ENCODE measurements at places on chromosomes 5 and 9.

- peak; percentile 20 for DNase-seq
These were observed 81.8 kb upstream of the ELL2 start for GRCh38 chr5:96043446-96043845.

- peak; percentile 74 for DNase-seq
These were observed 15.7 kb downstream of the FAM151B start for GRCh38 chr5:80503641-80504040.

DNA sequence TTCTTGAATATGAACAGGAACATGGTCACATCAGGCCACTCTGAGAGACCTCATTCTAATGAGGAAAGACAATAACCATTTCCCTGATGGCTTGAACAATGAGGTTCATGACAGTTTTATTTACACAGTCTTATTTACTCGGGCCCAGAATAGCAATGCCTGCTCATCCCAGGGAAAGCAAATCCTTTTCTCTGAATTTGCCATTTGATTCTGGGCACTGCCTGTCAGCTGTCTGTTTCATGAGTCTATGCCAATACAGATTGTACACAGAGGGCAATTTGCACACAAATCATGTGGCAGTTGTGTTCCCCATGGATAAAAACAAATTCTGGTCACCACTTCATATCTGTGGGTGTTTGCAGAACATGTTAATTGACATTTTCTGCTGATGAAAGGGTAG, 492.5 kb downstream of the ACTL7B start:
- DNase-seq: no peak

DNA sequence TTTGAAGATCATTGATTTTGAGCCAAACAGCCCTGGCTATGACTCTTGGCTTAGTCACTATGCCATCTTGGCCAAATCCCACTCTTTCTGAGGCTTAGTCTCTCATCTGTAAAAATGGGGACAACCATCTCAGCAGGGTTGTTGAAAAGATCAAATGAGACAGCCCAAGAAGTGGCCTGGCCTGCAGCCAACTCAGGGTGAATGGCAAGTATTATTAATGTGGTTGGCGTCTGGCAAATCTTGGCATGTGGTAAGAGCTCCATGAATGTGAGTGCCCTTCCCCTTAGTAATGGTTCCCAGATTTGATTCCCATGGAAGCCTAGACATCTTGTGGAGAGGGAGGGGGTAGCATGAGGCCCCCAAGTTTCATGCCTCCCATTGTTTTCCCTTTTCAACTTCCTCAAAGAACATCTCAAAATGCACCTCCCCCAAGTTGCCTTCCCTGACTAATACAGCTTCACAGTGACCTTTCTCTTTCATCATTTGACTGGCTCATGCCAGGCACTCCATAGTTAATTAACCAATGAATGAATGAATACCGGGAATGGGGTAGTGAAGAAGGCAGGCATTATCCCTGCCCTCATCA, 11.8 kb upstream of the TGFBI start:
- no peak for DNase-seq

DNA sequence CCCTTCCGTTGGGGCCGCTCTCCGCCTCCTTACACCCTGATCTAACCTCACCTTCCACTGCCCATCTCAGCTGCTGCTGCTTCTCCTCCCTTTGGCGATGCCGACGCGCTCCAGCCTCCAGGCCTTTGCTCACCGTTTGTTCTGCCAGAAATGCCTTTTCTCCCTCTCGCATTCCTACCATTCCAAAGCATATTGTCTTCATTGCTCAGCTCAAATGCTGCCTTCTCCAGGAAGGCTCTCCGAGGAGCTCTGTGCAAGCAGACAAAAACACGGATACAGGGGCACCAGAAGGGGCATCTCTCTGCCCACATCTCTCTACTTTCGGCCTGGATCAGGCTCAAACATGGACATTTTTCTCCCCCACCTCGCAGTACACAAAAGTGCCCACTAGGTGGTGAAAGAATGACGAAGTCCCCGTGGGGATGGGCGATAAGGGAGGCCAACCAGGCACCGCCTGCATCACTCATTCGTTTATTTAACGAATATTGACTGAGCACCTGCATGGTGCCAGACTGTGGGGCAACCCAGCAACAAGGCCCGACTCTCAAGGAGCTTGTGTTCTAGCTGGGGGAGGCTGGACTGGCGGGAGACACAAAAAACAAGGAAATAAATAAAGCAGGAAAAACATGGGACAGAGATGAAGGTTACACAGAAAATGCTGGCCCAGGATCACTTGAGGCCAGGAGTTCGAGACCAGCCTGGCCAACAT, 7.3 kb upstream of the GRHPR start:
- DNase-seq: no peak

GRCh38 chr5:55072666-55073065, 29.8 kb upstream of the GZMA start:
- DNase-seq: no peak

DNA sequence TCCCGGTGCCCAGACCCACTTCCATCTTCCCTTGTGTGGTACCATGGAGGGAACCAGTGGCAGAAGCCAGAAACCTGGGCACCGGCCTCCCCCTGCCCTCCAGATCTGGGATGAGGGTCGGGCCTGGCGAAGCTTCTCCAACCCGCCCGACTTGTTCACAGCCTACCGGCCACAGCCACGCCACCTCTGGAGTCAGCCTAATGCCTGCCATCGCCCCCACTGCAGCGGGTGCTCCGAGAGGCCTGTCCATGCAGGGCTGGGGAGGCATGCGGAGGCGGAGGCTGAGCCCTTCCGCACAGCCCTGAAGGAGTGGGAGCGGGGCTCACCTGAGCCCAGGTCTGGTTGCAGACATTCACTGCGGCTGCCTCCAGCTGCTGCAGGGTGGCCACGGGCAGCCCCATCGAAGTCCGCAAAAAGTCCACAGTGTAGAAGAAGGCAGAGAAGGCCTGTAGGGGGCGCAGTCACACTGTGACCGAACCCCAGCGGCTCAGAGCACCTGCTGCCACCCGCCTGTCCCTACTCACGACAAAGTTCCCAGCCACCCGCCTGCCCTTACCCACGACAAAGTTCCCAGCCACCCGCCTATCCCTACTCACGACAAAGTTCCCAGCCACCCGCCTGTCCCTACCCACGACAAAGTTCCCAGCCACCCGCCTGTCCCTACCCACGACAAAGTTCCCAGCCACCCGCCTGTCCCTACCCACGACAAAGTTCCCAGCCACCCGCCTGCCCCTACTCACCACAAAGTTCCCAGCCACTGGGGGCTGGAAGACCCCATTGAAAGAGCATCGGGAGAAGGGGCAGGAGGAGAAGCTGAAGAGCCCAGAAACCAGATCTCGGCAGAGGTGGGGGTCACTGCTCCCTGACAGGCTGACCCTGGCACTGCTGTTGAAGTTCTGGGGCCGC, 3.8 kb upstream of the NPDC1 start:
- DNase-seq: no peak

- no peak for DNase-seq
These were observed 917.6 kb downstream of the TLE4 start for GRCh38 chr9:80489329-80489728.

GRCh38 chr9:87615547-87616148, 110.3 kb upstream of the CTSL start:
- DNase-seq: no peak

- DNase-seq: no peak
These were observed 261.9 kb upstream of the ZNF462 start for GRCh38 chr9:106600955-106601560.

GRCh38 chr5:161230221-161230620, 316.3 kb downstream of the GABRB2 start:
- DNase-seq: no peak

DNA sequence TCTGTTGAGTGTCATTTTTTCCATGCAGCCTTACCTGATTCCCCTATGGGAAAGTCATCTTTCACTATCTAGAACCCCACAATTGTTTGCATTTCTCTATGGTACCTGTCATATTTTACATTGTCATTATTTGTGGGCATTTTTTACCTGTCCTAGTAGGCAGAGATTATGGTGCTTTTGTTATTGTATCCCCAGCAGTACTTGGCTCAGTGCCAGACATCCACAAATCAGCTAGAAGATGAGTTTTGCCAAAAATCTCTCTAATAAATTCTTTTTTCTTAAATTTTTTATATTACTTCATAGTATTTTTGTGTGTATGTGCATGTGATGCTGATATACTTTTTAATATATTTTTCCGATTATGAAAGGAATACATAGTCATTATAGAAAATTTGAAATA, 13.2 kb downstream of the GARNL3 start:
- no peak for DNase-seq

DNA sequence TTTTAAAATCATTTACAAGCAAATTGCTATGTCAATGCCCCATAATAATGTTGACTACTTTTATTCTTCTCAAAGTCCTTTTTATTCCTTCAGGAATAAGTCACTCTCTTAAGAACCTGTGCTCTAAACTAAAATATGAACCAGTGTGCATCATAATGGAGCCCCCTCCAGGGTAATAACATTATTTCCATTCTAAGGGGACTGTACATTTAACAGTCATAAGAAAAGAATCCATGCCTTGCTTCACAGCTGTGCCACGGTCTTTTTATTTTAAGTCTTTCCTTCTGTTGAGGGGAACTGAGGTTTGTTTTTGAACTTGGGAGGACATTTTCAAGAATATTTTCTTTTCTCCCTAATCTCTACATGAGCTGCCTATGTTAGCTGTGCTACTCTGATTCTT, 297.6 kb downstream of the MAN2A1 start:
- DNase-seq: no peak

GRCh38 chr5:137275083-137275482, 224.0 kb downstream of the SPOCK1 start:
- no peak for DNase-seq

- DNase-seq: no peak
These were observed 22.8 kb downstream of the RNF44 start for GRCh38 chr5:176514244-176514950.

DNA sequence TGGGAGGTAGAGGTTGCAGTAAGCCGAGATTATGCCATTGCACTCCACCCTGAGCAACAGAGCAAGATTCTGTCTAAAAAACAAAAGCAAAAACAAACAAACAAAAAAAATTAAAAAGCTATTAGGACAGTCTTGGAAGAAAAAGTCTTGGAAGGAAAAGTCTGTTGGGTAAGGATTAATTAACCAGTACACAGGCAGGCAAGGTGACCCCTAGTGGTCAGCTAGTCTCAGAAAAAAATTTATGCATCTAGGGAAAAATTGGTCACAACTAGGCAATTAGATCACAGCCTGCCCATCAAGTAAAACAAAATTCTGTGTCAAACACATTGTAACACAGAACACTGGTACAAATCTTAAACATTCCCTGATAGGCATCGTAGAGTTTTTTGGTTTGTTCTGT, 6.7 kb upstream of the ANKRD18B start:
- DNase-seq: no peak

DNA sequence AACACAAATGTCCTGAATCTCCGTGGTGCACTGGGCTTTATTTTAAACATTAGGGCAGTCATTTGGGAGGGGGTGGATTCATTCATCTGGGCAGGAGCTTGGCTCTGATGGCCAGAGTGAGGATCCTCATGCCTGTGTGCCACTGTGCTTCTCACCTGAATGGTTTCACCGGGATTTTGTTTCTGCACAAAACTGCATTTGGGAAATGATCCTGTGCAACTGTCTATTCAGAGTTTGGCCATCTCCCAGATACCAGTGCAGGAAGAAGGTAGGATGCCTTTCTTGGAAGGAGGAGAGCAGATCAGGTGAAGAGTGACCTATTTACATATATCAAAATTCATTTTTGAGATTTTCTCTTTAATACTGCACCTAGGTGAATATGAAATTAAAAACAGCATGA, 514.4 kb upstream of the SEMA6A start:
- no peak for DNase-seq

DNA sequence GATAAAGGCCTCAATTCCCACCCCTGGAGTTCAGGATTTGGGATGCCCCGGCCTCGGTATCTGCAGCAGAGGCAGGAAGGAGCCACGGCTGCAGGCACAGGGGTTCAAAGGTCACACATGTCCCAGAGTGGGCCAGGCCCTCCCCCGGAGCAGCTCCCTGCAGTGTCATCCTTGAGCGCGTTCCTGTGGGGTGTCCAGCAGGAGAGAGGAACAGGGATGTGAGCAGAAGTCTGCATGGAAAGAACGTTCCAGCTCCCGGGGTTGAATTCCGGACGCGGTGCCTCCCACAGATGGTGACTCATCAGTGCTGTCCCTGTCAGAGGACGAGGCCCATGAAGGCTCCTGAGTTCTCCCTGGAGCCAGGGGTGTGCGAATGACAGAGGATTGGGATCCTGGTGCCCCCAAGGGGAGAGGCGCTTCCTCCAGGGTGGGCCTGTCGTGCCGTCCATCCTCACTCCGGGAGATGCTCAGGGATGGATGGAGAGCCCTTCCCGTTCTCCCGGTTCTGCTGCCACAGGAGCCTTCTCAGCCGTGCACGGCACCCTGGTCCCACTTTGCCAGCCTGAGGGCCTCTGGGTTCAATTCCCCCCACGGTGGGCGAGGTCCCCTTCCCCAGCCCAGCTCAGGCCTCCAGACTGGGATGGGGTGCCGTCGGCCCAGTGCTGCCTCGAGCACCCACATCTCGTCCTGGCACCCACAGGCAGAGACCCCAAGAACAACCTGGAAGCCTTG, 3.1 kb downstream of the LCN1 start:
- DNase-seq: no peak

DNA sequence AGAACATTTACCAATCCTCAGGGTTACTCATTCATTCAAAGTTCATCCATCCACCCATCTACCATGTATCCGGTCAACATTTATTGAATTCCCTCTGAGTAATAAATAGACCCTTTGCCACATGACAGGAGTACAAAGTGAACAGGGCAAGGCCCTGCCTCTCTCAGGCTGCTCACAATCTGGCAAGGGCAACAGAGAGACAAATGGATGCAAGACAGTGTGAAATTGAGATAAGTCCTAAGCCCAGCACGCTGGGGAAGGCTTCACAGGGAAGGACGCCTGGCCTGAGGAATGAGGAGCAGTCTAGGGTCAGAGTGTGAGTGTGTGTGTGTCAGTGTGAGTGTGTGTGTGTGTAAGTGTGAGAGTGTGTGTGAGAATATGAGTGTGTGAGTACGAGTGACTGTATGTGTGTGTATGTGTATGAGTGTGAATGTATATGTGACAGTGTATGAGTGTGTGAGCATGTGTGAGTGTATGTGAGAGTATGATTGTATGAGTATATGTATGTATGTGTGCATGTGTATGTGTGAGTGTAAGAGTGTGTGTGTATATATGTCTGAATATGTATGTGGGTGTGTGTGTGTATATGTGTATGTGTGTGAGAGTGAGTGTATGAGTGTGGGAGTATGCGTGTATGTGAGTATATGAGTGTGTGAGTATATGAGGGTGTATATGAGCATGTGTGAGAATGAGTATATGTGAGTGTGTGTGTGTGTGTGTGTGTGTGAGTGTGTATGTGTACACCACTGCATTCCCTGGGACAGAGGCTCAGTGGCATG, 145.6 kb downstream of the FSTL4 start:
- no peak for DNase-seq

- DNase-seq: no peak
These were observed 410.8 kb downstream of the CETN3 start for GRCh38 chr5:89998519-89999305.

- DNase-seq: no peak
These were observed 31.8 kb downstream of the ANXA1 start for GRCh38 chr9:73183428-73183827.
